ENCODE measurements at places on chromosomes 12 and 14.
A peak's percentile ranks its signal among the peaks of the same experiment; 100 is the strongest.

DNA sequence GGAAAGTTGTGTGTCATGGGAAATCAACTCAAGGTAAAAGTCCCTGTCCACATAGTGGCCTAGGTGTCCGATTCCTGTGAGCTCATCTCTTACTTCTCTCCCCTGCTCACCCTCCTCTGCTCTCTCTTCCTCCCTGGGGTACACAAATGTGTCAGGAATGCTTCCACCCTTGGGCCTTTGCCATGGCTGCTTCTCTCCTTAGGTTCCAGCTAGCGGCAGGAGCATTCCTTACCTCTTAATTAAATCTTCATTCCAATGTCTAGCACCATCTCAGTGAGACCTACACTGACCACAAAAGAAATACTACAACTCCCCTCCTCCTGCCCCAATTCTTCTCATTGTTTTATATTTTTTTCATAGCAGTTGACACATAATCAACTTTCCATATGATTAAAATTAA is 298.6 kb downstream of the PDZRN4 start:
- no peak for DNase-seq

DNA sequence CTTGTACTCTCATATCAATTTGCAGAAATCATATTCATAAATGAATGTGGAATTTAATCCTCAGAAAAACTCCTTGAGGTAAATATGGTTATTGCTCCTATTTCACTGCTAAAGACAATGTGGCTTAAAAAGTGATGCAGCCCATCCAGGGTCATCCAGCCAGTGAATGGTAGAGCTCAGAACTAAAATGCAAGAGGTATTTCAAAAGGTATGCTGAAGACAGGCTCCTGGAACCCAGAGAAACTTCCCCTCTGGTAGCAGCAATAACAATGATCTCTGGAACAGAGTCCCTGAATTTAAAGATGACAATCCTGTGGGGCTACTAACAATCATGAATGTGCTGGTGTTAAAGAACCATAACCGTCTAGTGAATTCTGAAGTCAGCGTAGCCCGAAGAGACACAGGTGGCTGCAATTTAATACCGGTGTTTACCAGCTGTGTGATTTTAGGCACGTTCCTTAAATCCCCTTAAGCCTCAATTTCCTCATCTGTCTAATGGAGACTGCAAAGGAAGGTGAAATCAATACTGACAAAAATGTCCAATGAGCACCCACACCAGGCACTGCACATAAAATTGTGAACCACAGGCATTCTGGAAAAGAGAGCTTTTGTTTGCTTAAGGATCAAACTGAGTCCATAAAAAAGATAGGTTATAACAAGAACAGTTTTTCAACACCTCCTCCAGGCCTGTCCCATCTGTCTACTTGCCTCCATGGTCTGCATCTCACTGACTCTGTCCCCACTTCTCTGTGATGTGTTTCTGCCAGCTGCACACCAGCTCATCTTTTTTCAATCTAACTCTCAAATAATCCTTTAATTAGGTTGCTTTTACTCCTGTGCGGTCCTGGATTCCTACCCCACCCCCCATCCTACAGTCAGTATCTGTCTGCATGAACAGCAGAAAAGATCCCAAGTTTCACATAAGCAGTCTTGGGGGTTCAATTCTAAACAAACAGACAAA is 10.5 kb downstream of the TM7SF3 start:
- no peak for DNase-seq

- no peak for DNase-seq
Observed at GRCh38 chr12:19105463-19105862, 24.1 kb upstream of the PLEKHA5 start.

GRCh38 chr12:27345376-27345775 is 12.7 kb downstream of the BMAL2 start:
- no peak for DNase-seq

DNA sequence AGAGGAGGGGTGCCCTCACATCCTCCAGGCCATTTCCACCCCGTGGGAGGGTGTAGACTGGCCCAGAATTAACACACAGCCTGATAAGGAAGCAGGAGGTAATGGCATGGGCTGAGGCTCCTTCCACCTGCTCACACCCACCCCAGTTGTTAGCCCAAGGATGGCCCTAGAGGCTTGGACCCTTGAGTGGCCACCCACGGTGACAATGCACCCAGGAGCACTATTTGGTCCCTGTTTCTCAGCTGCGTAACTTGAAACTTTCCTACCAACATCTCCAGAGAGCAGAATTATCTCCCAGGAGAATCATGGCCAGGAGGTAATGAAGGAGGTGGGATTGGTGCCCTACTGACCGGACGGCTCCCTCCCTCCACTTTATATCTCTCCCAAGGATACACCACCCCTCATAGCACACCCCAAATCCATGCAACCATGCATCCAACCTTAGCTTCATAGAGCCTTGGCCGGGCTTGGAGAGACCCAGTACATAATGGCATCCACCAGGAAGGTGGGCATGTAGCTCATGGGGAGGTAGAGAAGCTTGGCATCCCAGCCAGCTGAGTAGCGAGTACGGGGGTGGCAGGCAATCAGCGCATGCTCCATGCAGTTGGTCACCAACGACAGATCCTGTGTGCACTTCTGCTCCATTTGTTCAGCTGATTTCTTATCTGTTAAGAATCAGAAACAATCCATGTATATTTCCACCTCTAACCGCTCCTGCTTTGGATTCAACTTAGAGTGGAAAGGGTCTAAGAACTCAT is 5.6 kb downstream of the RDH16 start:
- DNase-seq: no peak

DNA sequence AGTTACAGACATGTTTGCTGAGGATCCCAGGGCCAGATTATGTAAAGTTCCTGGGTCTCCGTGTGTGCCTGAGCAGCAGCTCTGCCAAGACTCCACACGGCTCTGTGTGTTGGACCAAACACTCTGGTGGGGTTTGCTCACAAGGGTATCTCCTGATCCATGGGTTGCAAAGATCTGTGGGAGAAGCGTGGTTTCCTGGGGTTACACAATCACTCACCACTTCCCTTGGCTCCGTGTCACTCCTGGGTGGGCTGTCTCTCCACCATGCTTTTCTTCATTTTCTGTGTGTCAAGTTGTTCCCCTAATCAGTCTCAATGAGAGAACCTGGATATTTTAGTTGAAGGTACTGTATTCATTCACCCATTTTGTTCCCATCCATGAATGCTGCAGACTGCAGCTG is 1088.8 kb downstream of the FSCB start:
- no peak for DNase-seq

DNA sequence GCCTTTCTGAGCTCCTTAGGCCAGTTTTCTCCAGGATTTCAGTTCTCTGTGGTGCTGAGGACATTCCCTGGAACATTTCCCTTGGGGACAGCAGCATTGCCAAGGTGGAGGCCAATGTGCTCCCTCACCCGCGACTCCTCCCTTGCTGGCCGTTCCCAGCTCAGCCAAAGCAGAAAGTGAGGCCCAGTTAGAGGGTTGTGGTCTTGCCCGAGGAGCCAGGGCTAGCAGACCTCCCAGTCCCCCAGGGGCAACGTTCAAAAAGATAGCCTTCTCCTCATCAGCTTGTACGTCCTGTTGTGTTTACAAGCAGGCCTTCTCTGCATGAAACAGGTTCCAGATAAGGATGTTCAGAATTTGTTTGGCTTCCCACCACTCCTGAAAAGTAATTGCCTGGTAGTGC is 78.4 kb downstream of the SSPN start:
- no peak for DNase-seq

- no peak for DNase-seq
Observed at GRCh38 chr12:131618303-131618658, 92.6 kb upstream of the SFSWAP start.

DNA sequence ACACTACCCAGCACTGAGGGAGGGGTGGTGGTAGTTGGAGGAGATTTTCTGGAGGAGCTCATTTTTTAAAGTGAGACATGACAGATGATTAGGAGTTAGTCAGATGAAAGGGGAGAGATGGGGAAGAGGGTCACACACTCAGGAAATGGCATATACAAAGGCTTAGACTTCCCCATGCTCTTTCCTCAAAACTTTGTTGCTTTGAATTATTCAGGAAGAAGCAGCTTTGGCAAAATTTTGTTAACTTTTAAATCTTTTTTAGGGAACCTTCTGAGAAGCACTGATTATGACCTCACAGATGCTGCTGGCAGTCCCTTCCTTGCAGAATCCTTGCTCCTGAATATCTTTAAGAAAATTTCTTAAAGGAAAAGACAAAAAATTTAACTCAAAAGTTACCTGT is 19.8 kb downstream of the ALDH6A1 start:
- peak; percentile 24 for DNase-seq

GRCh38 chr14:61268812-61269211 is 12.3 kb downstream of the TMEM30B start:
- DNase-seq: no peak

DNA sequence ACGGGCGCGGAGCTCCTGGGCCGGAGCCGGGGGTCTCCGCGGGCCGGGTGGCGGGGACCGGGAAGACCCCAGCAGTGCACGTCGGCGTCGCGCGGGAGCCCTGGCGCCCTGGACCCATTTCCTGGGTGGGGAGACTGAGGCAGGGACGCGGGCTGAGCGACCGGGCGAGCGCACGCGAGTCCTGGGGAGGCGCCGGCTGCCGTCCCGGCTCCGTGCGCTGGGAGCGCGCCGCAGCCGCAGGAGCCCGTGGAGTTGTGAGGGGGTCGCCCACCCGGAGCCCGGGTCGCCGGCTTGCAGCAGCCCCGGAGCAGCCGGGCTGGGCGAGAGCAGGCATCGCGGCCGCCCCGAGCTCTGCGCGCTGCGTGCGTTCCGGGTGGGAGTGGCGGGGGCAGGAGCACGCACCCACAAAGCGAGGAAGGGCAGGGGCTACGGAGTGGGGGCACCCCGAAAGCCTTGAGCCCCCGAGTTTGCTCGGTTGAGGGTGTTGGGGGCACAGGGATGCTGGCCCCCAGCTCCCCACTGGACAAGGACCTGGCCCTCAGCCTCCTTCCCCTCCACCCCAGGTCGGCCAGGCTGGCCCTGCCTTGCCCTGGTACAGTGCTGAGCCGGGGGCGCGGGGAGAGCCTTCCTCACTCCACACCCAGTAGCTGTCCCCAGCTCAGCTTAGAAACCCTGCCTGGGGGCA is 620 bp downstream of the MMP17 start:
- peak; percentile 22 for DNase-seq

DNA sequence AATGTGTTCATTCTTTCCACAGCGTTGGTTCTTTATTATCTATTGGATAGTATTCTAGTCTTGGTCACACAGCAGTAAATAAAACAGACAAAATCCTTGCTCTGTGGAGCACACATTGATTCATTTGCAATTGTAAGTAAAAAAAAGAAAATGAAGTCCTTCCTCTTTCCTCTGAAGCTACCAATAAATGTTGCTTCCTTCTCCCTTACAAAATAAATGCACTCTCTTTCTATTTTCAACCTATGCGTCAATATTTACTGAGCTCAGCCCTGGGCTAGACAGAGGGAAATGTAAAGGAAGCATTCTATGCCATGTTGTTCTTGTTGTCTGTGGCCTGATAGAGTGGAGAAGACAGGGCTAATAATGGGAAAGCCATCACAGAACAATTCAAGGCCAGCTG is 2.9 kb downstream of the ABHD12B start:
- DNase-seq: peak; percentile 72

DNA sequence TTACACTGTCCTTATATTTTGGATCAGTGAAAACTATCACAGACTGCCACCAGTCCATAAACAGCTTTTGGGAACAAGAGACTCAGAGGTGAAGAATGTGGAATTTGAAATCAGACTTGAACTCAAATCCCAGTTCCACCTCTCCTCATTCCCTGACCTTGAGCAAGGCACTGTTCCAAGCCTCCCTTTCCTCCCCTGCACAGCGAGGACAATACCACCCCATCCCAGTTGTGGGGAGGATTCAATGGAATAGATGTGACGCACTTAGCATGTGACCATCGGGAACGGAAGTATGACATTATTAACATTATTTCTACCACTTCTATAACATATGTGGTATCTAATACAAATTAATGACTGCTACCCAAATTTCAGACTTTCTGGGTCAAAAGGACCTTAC is 63.5 kb downstream of the DPF3 start:
- DNase-seq: no peak

GRCh38 chr12:8045952-8046944 is 13.7 kb downstream of the FOXJ2 start:
- peak; percentile 81 for DNase-seq

- peak; percentile 12 for DNase-seq
Observed at GRCh38 chr14:52868911-52869618, 77.7 kb upstream of the GNPNAT1 start.

DNA sequence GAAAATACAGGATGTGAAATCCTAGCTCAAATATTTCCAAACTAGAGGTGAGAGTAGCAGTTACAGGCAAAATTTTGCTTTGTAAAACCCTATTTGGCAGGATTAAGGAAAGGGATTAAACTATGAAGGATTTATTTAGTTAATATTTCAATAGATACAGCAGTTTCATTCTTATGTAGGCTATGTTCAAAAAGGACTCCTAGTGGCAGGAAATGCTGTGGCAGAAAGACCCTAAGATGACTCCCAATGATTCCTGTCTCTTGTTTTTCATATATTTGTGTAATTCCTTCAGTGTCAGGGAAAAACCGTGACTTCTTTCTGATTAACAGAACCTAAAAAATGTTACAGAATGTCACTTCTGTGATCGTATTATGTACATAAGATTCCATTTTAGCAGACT is 299.5 kb upstream of the RPL10L start:
- no peak for DNase-seq

DNA sequence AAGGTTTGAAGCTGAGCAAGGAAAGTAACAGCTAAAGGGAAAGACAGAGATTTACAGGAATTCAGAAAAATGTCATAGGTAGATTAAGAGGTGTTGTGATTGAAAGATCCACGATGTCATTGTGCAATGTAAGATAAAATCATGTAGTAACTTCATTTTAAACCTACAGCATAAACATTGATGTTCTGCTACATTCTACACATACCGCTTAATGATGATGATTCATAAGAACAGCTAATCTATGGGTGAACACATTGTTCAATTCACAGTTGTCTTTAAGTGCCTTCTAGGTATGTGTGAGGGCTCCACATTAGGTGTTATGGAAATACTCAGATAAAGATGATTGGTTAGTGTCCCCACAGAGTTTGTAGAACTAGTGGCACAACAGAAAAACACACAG is 170.9 kb downstream of the GRIP1 start:
- no peak for DNase-seq

- DNase-seq: peak; percentile 45
Observed at GRCh38 chr12:100229876-100230275, 29.3 kb downstream of the ACTR6 start.

DNA sequence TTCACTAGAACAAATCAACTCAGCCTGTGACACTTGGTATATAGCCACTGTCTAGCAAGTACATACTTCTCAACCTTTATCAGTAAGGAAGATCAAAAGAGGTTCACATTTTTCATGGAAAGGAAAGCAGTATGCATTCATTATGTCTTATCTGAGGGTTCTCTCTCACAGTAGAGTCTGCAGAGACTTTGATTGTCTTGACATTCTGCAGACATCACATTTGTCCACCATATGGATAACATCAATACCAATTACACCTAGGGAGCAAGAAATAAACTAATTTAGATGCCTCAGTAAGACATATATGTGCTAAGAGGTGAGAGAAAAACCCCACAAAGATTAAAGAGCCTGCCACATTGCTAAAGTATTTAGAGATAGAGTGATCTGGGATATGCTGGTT is 110.8 kb upstream of the SLC35F4 start:
- DNase-seq: no peak
